CD4-positive, alpha-beta T cell treated with Interleukin-4 for 1 hour (primary cell): ENCODE measurements at places on chromosomes 5 and 9.
A peak's percentile ranks its signal among the peaks of the same experiment; 100 is the strongest.

GRCh38 chr5:92402956-92403702 is 1020.0 kb upstream of the ARRDC3 start:
- DNase-seq = no peak

- no peak for DNase-seq
Measured at GRCh38 chr9:99155736-99156135, 50.8 kb downstream of the TGFBR1 start.

- DNase-seq = no peak
Measured at GRCh38 chr5:97600486-97600885, 417.4 kb upstream of the RIOK2 start.

GRCh38 chr5:159469496-159470372 is 139.4 kb upstream of the IL12B start:
- no peak for DNase-seq

DNA sequence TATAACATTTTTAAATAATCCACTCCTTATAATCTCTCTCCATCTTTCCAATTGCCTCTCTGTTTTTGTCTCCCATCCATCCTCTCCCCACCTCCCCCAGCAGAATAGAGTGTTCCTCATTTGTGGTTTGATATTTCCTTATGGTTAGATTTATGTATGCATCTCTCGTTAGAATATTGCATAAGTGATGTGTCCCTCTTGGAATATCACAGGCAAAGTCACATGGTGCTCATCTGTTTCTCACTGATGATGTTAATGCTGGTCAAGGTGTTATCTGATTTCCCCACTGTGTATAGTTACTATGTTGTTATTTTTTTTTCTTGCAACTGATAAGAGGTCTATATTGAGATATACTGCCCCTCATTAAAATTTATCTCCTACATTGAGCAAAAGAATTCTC is 3.1 kb upstream of the LRRC70 start:
- no peak for DNase-seq

DNA sequence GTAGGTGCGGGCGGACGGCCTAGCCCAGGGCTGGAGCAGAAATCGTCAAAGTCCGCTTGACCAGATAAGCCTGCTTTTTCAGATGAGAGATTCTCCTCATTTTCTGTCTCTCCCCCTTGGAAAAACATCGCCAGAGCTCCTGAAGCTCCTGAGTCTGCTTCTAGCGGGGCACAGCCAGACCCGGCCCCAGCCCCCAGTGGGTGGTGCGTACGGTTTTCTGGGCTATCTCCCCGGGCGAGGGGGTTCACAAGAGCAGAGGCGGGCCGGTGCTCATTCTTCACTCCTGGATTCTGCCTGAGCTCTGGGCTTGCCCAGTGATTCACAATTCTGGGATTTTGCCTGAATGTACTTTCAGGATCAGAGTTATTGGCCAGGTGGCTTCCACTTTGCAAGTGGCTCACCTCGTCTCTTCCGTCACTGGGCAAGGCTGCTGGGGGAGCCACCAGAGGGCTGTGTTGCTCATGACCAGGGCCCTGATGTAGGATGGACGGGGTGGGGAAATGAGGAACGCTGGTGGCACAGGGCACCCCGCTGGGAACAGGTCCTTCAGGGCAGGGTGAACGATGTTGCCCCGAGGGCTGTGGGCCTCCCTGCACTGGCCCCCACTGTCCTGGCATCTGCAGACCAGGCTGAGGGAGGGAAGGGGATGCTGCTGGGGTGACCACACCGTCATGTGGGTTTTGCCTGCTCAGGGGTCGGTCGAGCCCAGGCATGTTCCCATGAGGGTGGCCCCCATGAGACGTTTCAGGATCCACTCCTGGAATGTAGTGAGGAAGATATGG is 6.3 kb downstream of the SEC16A start:
- DNase-seq = no peak

DNA sequence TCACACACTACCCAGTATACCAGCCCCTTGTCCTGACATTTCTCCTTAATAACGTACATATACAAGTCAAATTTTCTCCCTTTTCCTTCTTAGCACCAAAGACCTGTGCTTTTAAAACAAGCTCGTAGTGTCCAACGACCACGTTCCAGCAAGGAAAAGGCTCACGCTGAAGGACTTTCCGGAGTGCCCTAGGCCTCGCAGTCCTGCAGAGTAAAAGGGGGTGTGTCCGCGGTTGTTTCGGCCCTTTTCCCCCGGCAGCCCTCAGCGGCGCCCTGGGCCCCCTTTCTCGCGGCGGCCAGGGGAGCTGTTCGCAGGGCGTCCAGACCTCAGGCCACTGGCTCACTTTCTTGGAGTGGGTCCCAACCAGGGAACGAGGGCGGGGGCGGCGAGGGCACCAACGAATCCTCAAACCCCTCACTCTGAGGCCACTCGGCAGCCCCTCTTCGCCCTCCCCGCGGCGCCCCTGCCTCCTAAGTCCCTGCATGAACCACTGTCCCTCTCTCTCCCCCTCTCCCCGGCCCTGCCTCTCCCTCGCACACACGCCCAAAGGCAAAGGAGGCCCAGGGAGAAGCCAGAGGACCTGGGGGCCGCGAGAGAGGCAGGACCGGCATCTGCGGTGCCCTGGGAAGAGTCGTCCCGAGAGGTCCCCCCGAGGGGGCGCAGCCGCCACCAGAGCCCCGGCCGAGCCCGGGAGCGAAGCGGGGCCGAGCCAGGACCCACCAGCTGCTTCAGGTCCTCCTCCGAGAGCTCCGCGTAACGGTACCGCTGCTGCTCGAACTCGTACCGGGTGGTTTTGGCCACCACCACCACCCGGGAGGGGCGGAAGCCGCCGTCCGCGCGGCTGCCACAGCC is 720 bp downstream of the NADK2 start:
- peak; percentile 18 for DNase-seq

GRCh38 chr5:34657988-34658387 is 1.9 kb downstream of the RAI14 start:
- DNase-seq = no peak

DNA sequence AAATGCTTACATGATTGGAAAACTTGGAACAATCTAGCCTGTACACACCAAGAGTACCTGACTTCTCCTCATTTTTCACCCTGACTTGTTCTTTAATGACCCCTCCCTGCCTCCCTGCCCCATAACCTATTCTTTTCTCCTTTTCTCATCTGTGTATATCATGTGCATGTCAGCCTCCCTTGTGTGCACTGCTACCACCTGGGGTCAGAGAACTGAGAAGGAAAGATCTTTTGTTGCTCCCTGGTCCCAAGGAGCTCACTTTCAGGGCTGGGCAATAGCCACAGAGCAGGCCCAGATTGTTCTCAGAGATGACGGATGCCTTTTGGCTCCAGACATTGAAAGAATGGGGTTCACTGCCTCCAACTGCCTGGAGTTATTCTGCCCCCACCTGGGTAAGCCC is 5.1 kb downstream of the MAP1B start:
- DNase-seq = no peak

- no peak for DNase-seq
Measured at GRCh38 chr5:174514983-174515394, 209.4 kb upstream of the MSX2 start.

- DNase-seq = no peak
Measured at GRCh38 chr9:70043689-70044489, at the start of gene MAMDC2. TSS of gene MAMDC2 (plus strand) at chr9:70043848. CDS start at chr9:70044198, 350 bp downstream.

- DNase-seq = no peak
Measured at GRCh38 chr5:169765176-169765996, 128.3 kb downstream of the DOCK2 start.

GRCh38 chr9:34177593-34178435 is 1.0 kb upstream of the UBAP1 start:
- DNase-seq = no peak

DNA sequence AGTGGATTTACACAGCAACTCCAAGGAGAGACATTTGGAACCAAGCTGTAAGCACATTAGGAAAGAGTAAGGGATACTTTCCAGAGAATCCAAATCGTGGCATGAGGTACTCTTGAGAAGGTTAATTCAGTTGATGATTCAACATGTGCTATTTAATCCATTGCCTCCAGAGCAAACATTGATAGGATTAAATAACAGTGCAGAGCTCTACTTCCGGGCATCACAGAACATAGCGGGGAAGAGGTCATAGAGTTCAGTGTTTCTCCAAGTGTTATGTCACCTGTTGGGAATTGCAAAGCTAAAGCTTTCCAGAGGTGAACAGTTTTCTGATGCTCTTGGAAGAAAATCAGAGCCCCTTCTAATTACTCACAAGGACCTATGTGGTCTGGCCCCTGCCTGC is 127.5 kb downstream of the PPP2R2B start:
- DNase-seq = no peak

DNA sequence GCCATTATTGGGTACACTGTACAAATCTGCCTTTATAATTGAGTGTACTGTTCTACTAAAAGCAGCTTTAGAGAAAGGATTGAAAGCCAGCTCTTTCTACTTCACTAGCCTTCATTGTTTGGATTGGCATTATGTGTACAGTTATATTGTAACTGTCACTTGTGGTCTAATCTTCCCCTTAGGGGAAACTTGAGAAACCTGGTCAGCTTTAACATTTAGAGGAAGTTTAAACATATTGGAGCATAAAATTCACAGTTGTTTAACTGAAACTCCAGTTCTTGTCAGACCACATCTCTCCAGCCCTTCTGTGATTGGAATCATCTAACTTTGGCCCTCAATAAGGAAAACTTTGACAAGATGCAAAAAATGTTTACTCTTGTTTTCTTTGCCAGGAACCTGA is 24.6 kb downstream of the PIK3R1 start:
- DNase-seq = no peak

GRCh38 chr5:73464016-73464745 is 15.6 kb upstream of the FOXD1 start:
- DNase-seq = no peak

- DNase-seq = no peak
Measured at GRCh38 chr9:131459056-131459455, 43.7 kb upstream of the POMT1 start.

GRCh38 chr5:150778517-150779396 is at the start of gene SMIM3:
TSS of gene SMIM3 (plus strand) at chr5:150778757. CDS start at chr5:150795441, 16,684 bp downstream.
- DNase-seq = peak; percentile 71

DNA sequence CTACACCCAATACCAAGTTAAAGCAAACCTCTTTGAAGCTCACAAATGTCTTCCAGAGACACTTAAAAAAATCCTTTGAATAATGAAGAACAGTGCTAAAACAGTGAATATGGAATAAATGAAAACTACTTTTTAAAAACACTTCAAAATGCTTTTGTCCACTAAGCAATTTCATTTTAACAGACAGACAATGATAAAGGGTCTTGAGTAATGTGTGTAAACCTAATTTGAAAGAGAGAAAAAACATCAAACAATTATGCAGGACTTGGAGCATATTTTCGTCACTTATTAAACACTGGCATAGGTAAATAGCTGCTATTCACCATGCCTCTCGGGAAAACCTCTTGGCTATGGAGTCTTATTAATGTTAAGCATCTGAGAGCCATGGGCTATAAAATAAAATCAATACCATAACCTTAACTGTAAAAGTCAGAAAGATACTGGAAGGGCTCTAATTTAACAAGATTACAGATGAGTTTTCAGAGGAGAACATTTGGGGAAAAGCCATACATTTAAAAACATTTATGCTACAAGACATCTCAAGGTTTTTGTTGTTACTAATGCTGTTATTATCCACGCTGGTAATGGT is 177.8 kb downstream of the NFIB start:
- no peak for DNase-seq

- no peak for DNase-seq
Measured at GRCh38 chr9:131253891-131254491, 22.3 kb downstream of the FAM78A start.

- no peak for DNase-seq
Measured at GRCh38 chr9:13932528-13933267, 381.2 kb downstream of the NFIB start.
